ENCODE measurements at places on chromosomes 16 and 17.

DNA sequence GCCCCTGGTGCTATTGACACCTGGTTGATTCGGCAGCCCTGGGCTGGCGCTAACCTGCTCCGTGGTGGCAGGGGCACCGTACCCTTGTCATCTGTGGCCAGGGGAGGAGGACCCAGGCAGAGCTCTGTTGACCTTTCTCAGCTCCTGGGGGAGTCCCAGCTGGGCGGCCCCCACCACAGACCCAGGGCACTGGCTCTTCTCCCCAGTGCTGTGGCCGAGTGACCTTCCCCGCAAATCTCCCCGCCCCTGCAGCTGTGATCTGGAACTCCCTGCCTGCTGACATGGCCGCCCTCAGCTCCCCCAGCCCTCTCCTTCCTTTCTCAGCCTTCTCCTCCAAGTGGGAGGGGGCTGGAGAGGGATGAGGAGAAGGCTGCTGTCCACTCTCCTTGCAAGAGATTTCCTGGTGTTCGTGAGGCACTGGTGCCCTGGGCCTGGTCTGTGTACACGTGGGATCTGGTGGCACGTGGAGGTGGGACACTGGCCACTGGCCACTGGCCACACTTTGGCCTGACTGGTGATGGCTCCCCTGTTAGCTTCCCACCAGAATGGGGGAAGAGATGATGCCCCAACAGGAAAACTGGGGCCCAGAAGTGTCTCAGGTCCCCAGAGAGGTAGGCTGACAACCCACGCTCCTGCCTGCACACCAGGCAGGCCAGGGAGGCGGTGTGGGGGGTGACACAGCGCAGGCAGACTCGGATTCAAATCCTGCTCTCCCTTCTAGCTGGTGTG, 8.2 kb downstream of the FMNL1 start:
- DNase-seq = no peak

DNA sequence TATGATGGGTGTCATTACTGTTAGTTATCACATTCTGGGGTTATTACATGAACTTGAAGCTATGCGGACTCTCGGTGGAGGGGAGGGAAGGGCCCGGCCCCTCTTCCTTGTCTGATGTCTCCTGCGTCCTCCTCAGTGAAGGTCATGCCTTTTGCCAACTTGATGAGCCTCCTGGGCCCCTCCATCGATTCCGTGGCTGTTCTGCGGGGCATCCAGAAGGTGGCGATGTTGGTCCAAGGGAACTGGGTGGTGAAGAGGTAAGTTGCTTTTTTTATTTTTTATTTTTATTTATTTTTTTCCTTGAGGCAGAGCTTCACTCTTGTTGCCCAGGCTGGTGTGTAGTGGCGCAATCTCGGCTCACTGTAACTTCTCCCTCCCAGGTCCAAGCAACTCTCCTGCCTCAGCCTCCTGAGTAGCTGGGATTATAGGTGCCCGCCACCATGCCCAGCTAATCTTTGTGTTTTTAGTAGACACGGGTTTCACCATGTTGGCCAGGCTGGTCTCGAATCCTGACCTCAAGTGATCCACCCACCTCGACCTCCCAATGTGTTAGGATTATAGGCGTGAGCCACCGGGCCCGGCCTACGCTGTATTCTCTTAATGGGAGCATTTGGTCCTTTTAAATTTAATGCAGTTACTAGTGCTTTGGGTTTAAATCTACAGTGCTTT, 21.6 kb downstream of the POLR3E start:
- DNase-seq = peak; percentile 29

DNA sequence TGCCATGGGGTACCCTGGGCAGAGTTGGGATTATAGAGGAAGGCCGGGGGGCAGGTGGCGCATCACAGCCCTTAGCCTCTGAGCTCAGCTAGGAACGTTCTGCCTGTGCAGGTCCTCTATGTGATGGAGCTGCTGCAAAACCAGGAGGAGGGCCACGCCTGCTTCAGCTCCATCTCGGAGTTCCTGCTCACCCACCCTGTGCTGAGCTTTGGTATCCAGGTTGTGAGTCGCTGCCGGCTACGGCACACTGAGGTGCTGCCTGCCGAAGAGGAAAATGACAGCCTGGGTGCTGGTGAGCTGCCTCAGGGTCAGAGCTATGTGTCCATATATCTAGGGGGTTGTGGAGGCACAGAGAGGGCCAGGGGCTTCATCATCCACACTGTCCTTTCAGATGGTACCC, 5.8 kb upstream of the NRN1L start:
- DNase-seq = no peak

GRCh38 chr17:44901411-44901921, 2.2 kb upstream of the EFTUD2 start:
- no peak for DNase-seq

- no peak for DNase-seq
These were observed 14.4 kb upstream of the METRNL start for GRCh38 chr17:83064732-83065659.

GRCh38 chr17:71118039-71118438, 948.7 kb downstream of the KCNJ2 start:
- no peak for DNase-seq

DNA sequence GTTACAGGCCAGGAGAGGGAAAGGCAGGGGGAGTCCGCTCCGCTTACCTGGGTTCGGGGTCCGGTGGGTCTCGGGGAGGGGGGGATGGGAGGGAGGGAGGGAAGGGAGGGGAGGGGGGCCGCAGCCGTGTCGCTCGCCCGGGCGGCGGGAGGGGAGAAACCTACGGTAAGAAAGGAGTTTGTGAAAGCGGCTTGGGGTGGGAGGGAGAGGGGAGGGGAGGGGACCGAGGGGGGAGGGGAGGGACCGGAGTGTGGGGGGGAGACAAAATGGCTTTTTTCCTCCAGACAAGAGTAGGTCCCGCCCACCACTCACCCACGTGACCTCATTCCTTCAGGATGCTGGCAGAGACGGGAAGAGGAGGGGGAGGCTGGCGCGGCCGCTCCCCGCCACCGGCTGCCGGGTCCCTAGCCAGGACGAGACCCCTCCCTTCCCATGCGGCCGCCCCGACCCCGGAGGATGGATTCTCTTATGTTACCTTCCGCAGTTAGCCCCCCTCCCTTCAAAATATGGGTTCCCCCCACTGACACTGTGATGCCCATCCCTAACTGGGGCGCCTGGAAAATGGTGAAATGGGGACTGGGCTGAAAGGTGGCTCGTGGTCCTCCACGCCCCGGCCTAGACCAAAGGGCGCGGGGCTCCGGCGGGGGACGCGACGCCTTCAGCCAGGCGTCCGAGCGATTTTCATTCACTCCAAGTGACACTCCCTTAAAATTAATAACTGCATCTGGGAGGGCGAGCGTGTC, at the start of gene PCGF2:
TSS of gene PCGF2 (minus strand) at position 188 of the 743 bp plus-strand sequence. CDS start 7,934 bp downstream, outside the sequence.
- DNase-seq = no peak

DNA sequence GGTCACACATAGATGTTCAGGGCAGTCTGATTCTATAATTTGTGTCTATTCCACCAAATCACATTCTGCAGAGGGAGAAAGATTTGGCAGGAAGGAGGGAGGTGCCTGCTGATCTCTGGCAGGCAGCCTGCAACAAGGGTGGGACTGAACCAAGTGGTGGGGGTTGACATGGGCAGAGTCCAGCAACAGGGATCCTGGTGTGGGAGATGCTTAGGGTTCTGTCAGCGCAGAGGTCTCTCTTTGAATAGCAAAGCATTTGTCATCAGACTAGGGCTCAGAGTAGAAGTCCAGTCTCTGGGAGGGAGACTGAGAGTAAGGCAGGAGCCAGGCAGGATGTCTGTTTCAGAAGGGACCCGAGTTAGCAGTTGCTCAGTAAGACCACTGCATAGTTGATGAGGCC, 94.6 kb downstream of the UTP18 start:
- DNase-seq = no peak

DNA sequence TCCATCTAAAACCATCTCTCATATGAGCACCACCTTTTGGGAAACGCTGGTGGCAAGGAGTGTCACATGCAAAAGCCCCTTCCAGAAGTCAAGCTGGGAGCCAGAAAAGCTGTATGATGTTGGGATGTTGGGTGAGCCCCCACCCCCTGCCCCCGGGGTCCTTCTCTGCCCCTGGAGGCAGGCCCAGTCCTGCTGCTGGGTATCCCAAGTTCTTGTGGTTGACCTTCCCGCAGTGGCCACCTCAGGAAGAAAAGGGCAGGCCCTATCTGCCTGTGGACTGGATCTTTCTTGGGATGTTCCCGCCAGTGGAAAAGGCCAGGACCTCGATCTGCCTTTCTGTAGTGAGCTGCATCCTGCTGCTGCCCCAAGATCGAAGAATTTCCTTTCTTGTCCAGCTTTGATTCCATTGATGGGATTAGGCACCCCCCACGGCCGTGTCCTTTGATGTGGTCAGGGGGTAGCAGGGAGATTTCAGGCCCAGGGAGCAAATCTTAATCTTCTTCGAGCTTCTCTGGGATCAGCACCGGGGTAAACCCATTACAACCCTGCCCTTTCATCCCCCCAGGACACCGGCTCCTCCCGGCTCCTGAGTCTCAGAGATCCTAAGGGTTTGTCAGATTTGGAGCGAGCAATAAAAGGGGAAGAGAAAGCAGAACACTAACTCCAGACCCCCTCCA, 165.6 kb downstream of the RAB11FIP4 start:
- DNase-seq = no peak

DNA sequence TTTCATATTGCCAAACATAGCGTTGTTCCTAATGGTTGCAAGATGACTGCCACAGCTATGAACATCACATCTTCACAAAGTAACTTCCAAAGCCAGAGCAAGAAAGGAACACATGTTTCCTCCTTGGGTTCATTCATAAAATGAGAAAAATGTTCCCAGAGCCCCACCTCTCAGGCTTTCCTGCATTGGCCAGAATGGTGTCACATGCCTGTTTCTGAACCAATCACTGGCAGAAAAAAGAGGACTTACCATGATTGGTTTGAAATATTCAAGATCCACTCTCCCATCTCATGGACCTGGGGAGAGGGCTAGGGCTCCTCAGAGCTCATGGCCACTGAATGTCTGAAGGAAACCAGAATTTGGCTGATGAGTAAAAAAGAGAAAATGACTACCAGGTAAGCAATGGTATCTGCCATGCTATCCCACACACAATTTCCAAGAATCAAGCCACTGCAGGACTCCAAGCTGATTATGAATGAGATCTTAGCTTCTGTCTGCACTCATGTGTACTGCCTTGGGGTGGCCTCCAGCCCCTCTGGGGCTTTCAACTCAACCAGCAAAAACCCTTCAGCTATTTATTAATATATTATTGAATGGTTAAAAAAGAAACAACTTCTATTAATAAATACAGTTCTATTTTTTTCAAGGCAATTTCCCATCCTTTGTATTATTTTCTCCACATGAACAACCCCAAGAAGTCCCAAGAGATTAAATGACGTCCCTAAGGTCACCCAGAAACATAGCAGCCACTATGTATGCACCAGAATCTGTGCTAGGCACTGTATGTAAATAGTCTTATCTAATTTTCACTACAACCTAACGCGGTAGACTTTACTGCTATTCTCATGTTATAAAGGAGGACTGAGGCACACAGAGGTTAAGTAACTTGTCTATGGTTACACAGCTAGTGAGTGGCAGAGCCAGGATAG, 61.4 kb upstream of the TMC5 start:
- no peak for DNase-seq

GRCh38 chr17:67995570-67996263, 552 bp downstream of the C17orf58 start:
- DNase-seq = no peak

DNA sequence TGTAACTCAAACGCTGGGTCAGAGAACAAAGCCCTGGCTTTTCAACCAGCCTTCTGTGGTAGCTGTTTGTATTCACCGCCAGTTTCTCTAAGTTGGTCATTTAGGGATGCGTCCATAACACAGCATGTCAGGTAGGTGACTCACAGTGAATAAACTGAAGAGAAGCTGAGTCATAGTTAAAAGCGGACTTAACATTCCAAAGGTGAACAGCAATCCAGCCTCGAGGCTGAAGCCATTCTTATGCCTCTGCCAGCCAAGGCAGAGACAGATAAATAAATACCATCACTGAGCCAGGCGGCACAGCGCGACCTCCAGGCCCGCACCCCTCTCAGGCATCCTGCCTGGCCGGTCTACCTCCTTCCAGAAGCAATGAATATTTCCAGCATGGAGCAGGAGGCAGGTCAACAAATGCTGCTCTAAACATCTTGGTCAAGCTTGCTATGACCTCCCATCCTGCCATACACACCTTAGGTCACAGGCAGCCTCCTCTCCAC, 12.4 kb upstream of the CACNG4 start:
- DNase-seq = no peak

GRCh38 chr16:528111-529011, 849 bp downstream of the CAPN15 start:
- no peak for DNase-seq

DNA sequence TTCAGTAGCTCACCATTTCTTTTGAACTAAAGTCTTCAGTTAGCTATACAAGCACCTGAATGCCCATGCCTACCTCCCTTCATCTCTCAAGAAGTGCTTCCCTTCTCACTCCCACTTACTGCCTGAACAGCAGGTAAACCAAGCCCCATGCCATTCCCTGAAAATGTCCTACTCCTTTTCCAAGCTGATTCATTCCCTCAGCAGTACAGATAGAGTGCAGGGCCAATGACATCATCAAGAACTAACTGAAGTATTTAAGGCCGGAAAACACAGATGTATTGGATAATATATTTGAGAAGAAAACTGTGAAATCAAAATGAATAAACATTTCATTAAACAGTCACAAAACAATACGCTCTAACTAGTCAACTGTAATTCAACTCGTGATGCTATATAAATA, 478.8 kb upstream of the CDH11 start:
- DNase-seq = no peak

GRCh38 chr17:48068491-48068961, 20.4 kb downstream of the NFE2L1 start:
- no peak for DNase-seq

GRCh38 chr16:11639925-11640899, 28.0 kb upstream of the SNN start:
- DNase-seq = no peak

- DNase-seq = no peak
These were observed 21.9 kb downstream of the DNAI2 start for GRCh38 chr17:74295625-74296547.

- no peak for DNase-seq
These were observed 2.3 kb upstream of the IRX3 start for GRCh38 chr16:54288835-54289241.

DNA sequence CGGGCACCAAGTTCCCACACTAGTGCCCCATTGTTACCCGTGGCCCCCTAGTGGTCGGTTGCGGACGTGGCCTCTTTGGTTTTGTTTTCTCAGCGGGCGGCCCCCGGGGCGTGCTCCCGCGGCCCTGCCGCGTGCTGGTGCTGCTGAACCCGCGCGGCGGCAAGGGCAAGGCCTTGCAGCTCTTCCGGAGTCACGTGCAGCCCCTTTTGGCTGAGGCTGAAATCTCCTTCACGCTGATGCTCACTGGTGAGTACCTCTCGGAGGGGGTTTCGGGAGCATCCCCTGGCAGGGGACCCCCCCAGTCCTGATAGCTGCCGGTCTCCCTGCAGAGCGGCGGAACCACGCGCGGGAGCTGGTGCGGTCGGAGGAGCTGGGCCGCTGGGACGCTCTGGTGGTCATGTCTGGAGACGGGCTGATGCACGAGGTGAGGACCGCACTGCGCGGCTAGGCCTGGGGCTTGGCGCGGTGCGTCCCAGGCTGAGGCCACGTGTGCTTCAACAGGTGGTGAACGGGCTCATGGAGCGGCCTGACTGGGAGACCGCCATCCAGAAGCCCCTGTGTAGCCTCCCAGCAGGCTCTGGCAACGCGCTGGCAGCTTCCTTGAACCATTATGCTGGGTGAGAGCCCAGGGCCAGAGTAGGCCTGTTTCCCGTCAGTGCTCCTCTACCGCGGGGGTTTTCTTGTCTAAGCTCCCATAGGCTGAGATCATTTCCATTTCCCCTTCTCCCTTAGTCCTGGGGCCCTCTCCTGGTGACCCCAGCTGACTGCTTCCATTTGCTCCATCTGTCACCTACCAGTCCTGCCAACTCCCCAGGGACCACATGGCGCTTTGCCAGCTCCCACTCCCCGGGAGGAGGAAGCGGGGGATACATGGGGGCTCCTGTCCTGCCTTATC, 1.7 kb downstream of the SPHK1 start:
- DNase-seq = peak; percentile 74

GRCh38 chr16:27556471-27556870, 6.5 kb downstream of the KATNIP start:
- no peak for DNase-seq
